B cell (primary cell): ENCODE measurements at places on chromosomes 16 and 17. TPM values are rescaled to one million over a fixed set of nuclear protein-coding genes. Genes with fewer than 3 reads are reported as not detected.

GRAP gene
- total RNA-seq = 59.8 and 73.8 TPM in 2 replicates

LSM12 gene
- total RNA-seq = 31.2 and 36.5 TPM in 2 replicates

DNA sequence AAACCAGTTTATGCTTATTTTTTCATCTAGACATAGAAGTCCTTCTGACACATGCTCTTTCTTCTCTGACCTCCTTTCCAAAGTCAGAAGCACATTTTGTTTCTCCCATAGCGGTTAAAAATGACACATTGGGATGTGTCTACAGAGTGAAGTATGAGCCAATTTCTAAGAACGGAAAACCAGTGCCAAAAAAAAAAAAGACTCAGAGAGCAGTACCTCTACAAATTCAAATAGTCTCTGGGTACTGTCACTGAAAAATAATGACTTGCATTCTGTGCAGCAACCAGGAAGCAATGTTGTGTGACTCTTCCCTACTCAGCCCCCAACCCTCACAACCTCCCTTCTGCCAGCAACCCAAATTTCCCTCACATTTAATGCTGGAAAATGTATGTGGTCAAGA is 145.5 kb upstream of the PMFBP1 start:
- H3K4me3 ChIP-seq = no peak overlapping the region
- H3K4me1 ChIP-seq = no peaks in the 10 kb centered on the region

GRCh38 chr17:52762147-52762793 is 603.8 kb upstream of the CA10 start:
- H3K27ac ChIP-seq = no peak overlapping the region
- H3K4me3 ChIP-seq = no peak overlapping the region
- H3K27me3 ChIP-seq = no peaks in the 10 kb centered on the region
- no peak for DNase-seq
- H3K36me3 ChIP-seq = no peaks in the 10 kb centered on the region

PLLP gene
- not detected in 2 replicates for total RNA-seq

DNA sequence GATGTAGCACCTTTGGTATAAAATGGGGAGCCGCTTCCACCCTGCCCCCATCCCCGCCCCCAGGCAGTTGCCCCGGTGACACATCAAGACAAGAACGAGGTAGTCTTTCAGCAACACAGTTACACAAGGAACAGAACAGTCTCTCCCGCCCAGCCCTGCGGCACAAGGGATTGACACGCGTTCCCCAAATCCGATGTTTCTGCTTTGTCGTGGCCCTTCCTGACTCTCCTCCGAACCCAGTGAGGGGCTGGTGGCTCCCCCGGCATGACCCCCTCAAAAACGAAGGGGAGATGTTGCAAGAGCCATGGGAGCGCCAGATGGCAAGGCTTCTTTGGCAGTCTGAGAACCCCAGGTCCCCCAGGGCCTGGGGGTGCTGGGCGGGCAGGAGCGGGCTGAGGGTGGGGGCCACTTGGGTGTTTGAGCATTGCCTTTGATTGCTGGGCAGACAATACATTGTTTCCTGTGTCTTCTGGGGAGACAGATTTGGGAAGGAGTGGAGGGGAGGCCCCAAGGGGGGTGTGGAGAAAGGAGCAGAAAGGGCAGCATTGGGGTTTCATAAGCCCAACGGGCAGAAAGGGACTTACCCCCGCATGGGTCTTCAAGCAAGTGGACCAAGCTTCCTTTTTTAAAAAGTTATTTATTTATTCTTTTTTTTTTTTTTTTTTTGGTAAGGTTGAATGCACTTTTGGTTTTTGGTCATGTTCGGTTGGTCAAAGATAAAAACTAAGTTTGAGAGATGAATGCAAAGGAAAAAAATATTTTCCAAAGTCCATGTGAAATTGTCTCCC is 16.6 kb downstream of the COL1A1 start:
- no peak for DNase-seq
- no peak overlapping the region for H3K4me3 ChIP-seq
- no peaks in the 10 kb centered on the region for H3K27me3 ChIP-seq
- H3K36me3 ChIP-seq = no peaks in the 10 kb centered on the region
- H3K27ac ChIP-seq = no peak overlapping the region
- peaks cover 31% of the 10 kb centered on the region for H3K4me1 ChIP-seq

MYH3 gene
- total RNA-seq = 10.9 and 13.5 TPM in 2 replicates

- no peaks in the 10 kb centered on the region for H3K27me3 ChIP-seq
- peaks cover 15% of the 10 kb centered on the region for H3K4me1 ChIP-seq
- H3K27ac ChIP-seq = no peak overlapping the region
- no peak for DNase-seq
These were observed 22.9 kb upstream of the ZFPM1 start for GRCh38 chr16:88430185-88430523.

TPPP3 gene
- total RNA-seq = not detected in 2 replicates

TNS4 gene
- not detected in 2 replicates for total RNA-seq

DNA sequence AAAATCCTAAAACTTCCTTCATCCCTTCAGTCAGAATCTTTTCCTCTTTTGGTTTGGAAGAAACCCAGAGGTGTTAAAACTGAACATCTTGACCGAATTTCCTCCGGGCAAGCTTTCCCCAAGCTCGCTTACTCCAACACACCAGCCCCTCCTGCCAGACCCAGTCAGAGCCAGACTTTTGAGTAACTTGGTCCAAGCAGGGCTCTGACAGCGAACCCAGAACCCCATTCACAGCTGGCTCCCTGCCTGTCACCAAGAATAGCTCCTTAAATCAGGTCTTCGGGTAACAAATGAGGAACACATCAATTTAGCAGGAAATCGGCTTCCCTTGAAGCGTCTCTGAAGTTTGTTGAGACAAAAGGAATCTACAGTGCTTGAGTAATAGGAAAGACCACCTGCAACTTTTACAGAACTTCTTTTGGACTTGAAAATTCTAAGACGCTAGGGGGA is 27.3 kb downstream of the GAS7 start:
- no peaks in the 10 kb centered on the region for H3K36me3 ChIP-seq
- no peaks in the 10 kb centered on the region for H3K27me3 ChIP-seq
- peak; percentile 14 for DNase-seq
- H3K4me3 ChIP-seq = no peak overlapping the region

DNA sequence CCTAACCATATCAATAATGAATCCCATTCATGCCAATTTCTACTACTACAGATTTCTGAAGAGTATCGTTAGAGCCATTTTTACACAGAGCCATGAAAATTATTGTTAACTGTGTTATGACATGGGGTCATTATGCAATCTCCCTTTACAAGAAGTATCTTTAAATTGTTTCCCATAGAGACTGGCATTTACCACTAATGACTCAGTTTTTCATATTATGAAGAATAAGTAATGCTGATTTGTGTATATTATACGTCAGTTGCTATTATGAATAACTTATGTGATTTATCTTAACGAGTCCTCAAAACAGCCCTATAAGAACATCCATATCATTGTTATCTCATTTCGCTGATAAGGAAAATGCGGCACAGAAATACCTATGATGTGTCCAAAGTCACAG is 173.8 kb downstream of the KCNJ2 start:
- H3K27me3 ChIP-seq = no peaks in the 10 kb centered on the region
- H3K36me3 ChIP-seq = no peaks in the 10 kb centered on the region
- H3K27ac ChIP-seq = no peak overlapping the region
- no peaks in the 10 kb centered on the region for H3K4me1 ChIP-seq
- no peak overlapping the region for H3K4me3 ChIP-seq

GRCh38 chr17:73118951-73119391 is 26.5 kb upstream of the SLC39A11 start:
- H3K4me3 ChIP-seq = no peak overlapping the region
- H3K27ac ChIP-seq = no peak overlapping the region
- H3K36me3 ChIP-seq = no peaks in the 10 kb centered on the region
- no peaks in the 10 kb centered on the region for H3K27me3 ChIP-seq
- H3K4me1 ChIP-seq = no peaks in the 10 kb centered on the region
- no peak for DNase-seq

DNA sequence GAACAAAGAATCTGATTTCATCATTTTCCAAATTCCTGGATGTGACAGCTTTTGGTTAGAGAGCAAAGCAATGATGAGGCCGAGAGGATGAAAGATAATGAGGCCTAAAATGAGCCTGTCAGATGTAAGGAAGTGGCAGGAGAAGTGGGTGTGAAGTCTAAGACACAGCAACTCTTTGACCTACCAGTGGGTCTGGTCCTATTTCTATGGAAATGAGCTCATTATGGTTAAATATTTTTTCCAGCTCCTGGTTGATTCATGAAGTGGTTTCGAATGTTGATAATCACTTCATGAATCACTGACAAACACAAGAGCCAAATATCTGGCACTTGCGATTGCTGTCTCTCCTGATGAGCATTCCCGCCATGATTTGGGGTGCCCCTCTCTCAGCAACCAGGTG is 273.3 kb upstream of the CDH5 start:
- no peaks in the 10 kb centered on the region for H3K27me3 ChIP-seq
- no peaks in the 10 kb centered on the region for H3K4me1 ChIP-seq
- no peaks in the 10 kb centered on the region for H3K36me3 ChIP-seq

GRCh38 chr17:58691701-58692238 is at the start of gene TEX14:
Gene TEX14 (minus strand): TSS chr17:58692045. CDS start chr17:58652001, 40,044 bp downstream.
- H3K4me3 ChIP-seq = peak within 1 kb of the TSS; percentile 69
- peaks cover 7% of the 10 kb centered on the region for H3K36me3 ChIP-seq
- peak within 1 kb of the TSS; percentile 70 for H3K27ac ChIP-seq
